Stomach (tissue), 19 donors: ENCODE measurements at places on chromosomes 3 and 15. TPM values are rescaled to one million over a fixed set of nuclear protein-coding genes. Genes with fewer than 3 reads are reported as not detected.

DNA sequence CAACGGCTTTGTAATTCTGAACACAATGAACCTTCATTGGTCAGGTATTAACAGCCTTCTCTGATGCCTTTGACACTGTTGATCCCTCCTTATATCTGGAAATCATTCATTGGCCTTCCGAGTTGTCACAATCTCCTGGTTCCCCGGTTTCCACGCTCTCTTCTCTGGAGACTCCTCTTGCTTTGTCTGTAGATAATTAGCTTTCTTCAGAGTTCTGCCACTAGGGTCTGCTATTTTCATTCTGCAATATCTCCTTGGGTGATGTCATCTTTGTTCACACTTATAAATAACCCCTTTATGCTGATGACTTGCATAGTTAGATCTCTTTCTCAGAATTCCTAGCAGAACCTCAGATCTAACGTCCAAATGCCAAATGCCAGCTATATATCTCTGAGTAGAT is 583.8 kb upstream of the ZNF717 start:
- H3K27ac ChIP-seq: no peak overlapping the region
- H3K27me3 ChIP-seq: no peaks in the 10 kb centered on the region
- no peaks in the 10 kb centered on the region for H3K36me3 ChIP-seq
- DNase-seq: no peak
- H3K4me1 ChIP-seq: no peaks in the 10 kb centered on the region

GRCh38 chr15:80978685-80979329 is 10.8 kb downstream of the MESD start:
- no peak overlapping the region for H3K4me3 ChIP-seq
- H3K4me1 ChIP-seq: peaks cover 16% of the 10 kb centered on the region
- no peaks in the 10 kb centered on the region for H3K27me3 ChIP-seq
- peaks cover 14% of the 10 kb centered on the region for H3K36me3 ChIP-seq

GRCh38 chr15:43187544-43188155 is 2.4 kb downstream of the CCNDBP1 start:
- H3K27me3 ChIP-seq: no peaks in the 10 kb centered on the region
- peaks cover 46% of the 10 kb centered on the region for H3K36me3 ChIP-seq
- peaks cover 57% of the 10 kb centered on the region for H3K4me1 ChIP-seq
- no peak overlapping the region for H3K27ac ChIP-seq
- no peak overlapping the region for H3K4me3 ChIP-seq

DNA sequence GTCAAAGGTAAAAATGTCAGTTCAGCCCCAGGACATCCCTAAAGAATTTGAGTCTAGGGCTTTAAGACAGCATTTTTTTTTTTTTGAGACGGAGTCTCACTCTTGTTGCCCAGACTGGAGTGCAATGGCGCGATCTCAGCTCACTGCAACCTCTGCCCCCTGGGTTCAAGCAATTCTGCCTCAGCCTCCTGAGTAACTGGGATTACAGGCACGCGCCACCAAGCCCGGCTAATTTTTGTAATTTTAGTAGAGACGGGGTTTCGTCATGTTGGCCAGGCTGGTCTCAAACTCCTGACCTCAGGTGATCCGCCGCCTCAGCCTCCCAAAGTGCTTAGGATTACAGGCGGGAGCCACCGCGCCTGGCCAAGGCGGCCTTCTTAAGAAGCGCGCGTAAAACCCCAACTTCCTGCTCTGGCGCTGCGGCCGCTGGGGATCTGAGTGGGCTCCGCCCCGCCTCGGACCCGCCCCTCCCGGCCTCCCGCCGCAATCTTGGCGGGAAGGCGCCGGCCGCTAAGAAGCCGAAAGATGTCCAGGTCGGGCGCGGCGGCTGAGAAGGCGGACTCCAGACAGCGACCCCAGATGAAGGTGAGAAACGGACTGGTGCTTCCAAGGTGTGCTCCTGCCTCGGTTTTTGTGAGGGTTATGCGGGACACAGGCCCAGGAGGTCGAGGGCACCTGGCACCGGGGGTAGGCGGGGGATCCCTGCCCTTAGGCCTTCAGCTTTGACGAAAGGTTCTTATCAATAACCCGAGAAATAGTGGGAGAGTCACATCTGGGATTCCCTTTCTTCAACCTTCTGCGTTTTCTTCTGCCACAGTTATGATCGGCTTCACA is at the start of gene WDR76:
TSS of gene WDR76 (plus strand) at position 495 of the 834 bp plus-strand sequence. CDS start at position 526, 31 bp downstream.
- peak within 1 kb of the TSS; percentile 72 for H3K27ac ChIP-seq
- peak within 1 kb of the TSS; percentile 59 for H3K4me3 ChIP-seq
- H3K36me3 ChIP-seq: no peaks in the 10 kb centered on the region
- H3K4me1 ChIP-seq: peaks cover 27% of the 10 kb centered on the region

GRCh38 chr3:187257992-187258692 is 33.4 kb downstream of the MASP1 start:
- no peak overlapping the region for H3K4me3 ChIP-seq
- H3K27me3 ChIP-seq: no peaks in the 10 kb centered on the region
- no peak for DNase-seq

GRCh38 chr3:45617430-45618080 is 23.0 kb downstream of the LIMD1 start:
- peak overlapping the region; percentile 33 for H3K27ac ChIP-seq
- H3K4me1 ChIP-seq: peaks cover 27% of the 10 kb centered on the region
- no peak overlapping the region for H3K4me3 ChIP-seq
- no peaks in the 10 kb centered on the region for H3K36me3 ChIP-seq

DNA sequence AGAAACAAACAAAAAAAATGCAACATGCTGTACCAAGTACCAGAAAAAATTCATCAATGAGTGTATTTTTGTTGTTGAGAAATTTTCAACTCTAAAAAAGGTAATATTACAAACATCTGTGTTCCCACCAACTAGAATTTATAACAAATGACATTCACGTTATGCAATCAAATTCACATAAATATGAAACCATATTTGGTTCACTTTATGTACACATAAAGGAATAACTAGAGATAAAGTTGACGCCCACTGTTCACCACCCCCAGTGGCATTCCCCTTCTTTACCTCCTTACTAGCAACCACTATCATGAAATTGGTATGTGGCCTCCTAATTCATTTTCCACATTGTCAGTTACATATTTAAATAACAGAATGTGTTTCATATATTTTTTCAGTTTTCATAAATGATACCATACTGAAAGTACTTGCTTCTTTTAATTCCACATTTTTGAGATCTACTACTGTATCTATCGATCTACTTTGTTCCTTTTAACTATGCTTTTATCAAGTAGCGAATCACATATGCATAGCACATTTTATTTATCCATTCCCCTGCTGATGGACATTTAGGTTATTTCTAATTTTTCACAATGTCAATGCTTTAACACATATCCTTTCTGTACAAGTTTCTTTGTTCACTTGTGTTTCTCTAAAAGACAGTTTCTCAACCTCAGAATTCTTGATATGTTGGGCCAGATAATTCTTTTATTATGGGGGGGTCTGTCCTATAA is 34.5 kb downstream of the TBC1D5 start:
- H3K4me3 ChIP-seq: no peak overlapping the region
- H3K27me3 ChIP-seq: no peaks in the 10 kb centered on the region
- DNase-seq: no peak
- no peak overlapping the region for H3K27ac ChIP-seq

- H3K27ac ChIP-seq: no peak overlapping the region
- H3K4me3 ChIP-seq: no peak overlapping the region
- H3K36me3 ChIP-seq: no peaks in the 10 kb centered on the region
- H3K27me3 ChIP-seq: no peaks in the 10 kb centered on the region
- peak; percentile 79 for DNase-seq
Observed at GRCh38 chr3:19149368-19149767, 1.1 kb downstream of the KCNH8 start.

GRCh38 chr15:63530235-63530634 is 25.8 kb downstream of the USP3 start:
- H3K36me3 ChIP-seq: no peaks in the 10 kb centered on the region
- peaks cover 28% of the 10 kb centered on the region for H3K4me1 ChIP-seq
- H3K27me3 ChIP-seq: no peaks in the 10 kb centered on the region
- H3K27ac ChIP-seq: no peak overlapping the region
- DNase-seq: no peak

DNA sequence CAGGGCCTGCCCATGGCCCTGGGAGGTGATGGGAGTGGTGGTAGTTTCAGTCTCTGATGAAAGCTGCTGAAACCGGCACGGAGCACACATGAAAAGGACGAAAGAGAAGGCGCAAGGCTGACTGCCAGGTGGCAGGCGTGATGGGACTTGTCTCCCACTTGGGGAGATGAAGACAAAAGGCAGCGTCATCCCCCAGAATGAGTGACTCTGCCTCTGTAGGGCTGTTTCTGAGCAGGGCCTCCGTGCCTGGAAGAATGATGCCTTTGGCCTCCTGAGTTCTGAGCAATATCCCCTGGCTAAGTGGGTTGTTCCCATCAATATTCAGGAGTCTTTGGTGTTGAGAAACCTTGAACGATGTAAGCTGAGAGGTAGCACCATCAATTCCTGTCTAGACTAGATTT is 237.8 kb downstream of the OPA1 start:
- no peak for DNase-seq
- no peak overlapping the region for H3K4me3 ChIP-seq
- H3K27me3 ChIP-seq: no peaks in the 10 kb centered on the region
- H3K27ac ChIP-seq: peak overlapping the region; percentile 14
- H3K36me3 ChIP-seq: no peaks in the 10 kb centered on the region

GRCh38 chr3:108500728-108501127 is 9.7 kb downstream of the MYH15 start:
- DNase-seq: no peak
- H3K4me1 ChIP-seq: no peaks in the 10 kb centered on the region
- H3K4me3 ChIP-seq: no peak overlapping the region

DNA sequence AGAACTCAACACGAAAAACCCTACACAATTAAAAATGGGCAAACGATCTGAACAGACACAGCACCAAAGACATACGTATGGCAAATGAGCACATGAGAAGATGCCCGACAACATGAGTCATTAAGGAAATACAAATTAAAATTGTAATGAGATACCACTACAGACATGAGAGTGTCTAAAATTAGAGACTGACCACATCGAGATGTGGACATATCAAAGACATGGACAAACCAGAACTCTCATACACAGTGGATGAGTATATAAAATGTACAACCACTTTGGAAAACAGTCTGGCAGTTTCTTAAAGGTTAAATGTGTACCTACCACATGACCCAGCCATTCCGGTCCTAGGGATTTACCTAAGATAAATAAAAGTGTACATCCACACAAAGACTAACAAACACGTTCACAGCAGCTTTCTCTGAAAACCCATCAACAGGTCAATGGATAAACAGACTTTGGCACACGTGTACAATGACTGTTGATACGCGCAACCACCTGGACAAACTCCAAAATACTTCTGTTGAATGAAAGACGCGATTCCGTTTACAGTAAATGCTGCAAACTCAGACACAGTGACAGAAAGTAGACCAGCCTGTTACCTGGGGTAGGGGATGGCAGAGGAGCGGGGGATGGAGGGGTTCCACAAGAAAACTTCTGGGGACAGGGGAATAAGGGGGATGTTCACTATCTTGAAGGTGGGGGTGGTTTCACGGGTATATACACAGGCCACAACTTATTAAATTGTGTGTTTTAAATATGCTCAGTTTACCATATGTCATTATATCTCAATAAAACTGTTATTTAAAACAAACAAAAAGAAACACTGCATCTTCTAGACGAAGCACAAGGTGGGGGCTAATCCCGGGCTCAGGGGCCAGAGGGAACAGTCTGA is 2.1 kb downstream of the TNK2 start:
- H3K27ac ChIP-seq: peak overlapping the region; percentile 84
- H3K27me3 ChIP-seq: no peaks in the 10 kb centered on the region
- peaks cover 38% of the 10 kb centered on the region for H3K4me1 ChIP-seq
- H3K36me3 ChIP-seq: no peaks in the 10 kb centered on the region
- peak overlapping the region; percentile 72 for H3K4me3 ChIP-seq
- DNase-seq: no peak

GRCh38 chr3:39183211-39184080 is 8.9 kb downstream of the XIRP1 start:
- H3K27me3 ChIP-seq: no peaks in the 10 kb centered on the region
- peaks cover 61% of the 10 kb centered on the region for H3K4me1 ChIP-seq
- peak overlapping the region; percentile 94 for H3K27ac ChIP-seq
- no peaks in the 10 kb centered on the region for H3K36me3 ChIP-seq

DNA sequence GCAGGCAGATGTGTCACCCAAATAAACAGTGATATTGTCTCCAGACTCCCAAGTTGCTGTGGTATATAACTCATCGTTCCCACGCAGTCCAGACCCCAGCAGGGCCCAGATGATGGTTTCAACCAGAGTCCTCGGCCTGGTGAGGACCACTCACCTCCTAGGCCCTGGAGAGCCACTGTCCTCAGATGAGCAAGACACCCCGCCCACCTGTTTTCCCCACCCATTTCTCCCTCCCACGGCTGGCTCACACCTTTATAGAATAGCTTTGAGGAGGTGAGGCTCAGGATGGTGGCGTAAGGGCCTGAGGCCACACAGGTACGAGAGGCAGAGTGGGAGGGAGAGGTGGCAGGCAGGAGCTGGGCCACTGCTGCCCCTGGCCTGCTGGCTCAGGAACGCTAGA is 7.5 kb downstream of the MESP1 start:
- no peaks in the 10 kb centered on the region for H3K36me3 ChIP-seq
- H3K27ac ChIP-seq: no peak overlapping the region
- no peaks in the 10 kb centered on the region for H3K27me3 ChIP-seq
- H3K4me3 ChIP-seq: no peak overlapping the region

- no peak for DNase-seq
- no peak overlapping the region for H3K4me3 ChIP-seq
- H3K27me3 ChIP-seq: no peaks in the 10 kb centered on the region
- no peak overlapping the region for H3K27ac ChIP-seq
Observed at GRCh38 chr15:25655207-25655948, 207.7 kb downstream of the ATP10A start.

DNA sequence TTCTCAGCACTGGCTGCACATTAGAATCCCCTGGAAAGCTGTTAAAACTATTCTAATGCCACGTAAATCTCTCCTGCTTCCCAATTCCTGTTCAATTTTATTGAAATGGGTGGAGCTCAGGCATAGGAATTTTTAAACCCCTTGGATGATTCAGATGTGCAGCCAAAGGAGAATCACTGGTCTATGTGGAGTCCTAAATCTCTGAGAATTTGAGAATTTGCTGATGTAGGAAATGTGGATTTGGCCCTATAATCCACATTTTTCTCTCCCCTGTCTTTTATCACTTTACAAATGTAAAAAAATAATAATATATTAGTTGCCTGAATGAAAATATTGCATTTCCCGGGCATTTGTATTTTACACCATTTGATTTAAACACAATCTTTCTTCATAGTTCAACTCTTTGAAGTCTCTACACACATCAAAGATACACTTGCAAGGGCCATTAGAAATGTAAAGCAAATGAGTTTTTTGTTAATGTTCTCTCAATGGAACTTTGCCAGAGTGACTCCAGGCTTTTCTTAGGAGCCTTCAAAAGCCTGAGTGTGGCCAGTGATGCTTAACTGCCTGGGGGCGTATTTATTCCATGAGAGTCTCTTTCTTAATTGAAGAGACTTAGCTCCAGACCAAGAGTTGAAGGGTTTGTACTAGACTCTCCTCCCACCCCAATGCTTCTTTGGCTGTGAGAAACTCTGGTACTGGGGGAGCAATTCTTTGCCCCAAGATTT is 48.8 kb upstream of the PTX3 start:
- H3K36me3 ChIP-seq: no peaks in the 10 kb centered on the region
- DNase-seq: no peak
- no peak overlapping the region for H3K4me3 ChIP-seq

GRCh38 chr3:123656691-123657090 is 71.8 kb upstream of the HACD2 start:
- peaks cover 21% of the 10 kb centered on the region for H3K36me3 ChIP-seq
- H3K4me3 ChIP-seq: no peak overlapping the region
- H3K27ac ChIP-seq: peak overlapping the region; percentile 83
- DNase-seq: no peak
- H3K4me1 ChIP-seq: peaks cover 96% of the 10 kb centered on the region

The CCDC54 gene
- total RNA-seq: not detected

The GMNC gene
- 1.0 TPM for total RNA-seq

The ALDH1A2 gene
- not detected for total RNA-seq

The GP5 gene
- not detected for total RNA-seq

The SI gene
- total RNA-seq: not detected

The SLC12A1 gene
- total RNA-seq: not detected

The CDCP1 gene
- 17.5 TPM for total RNA-seq

The TNNC1 gene
- 3.1 TPM for total RNA-seq

The ZNF80 gene
- total RNA-seq: 0.92 TPM

The ZNF592 gene
- 9.7 TPM for total RNA-seq
